Activated naive CD4-positive, alpha-beta T cell treated with anti-CD3 and anti-CD28 coated beads, Interleukin-2, amount 50 U/mL, for 72 hours (primary cell): ENCODE measurements at places on chromosomes 5 and 9.

DNA sequence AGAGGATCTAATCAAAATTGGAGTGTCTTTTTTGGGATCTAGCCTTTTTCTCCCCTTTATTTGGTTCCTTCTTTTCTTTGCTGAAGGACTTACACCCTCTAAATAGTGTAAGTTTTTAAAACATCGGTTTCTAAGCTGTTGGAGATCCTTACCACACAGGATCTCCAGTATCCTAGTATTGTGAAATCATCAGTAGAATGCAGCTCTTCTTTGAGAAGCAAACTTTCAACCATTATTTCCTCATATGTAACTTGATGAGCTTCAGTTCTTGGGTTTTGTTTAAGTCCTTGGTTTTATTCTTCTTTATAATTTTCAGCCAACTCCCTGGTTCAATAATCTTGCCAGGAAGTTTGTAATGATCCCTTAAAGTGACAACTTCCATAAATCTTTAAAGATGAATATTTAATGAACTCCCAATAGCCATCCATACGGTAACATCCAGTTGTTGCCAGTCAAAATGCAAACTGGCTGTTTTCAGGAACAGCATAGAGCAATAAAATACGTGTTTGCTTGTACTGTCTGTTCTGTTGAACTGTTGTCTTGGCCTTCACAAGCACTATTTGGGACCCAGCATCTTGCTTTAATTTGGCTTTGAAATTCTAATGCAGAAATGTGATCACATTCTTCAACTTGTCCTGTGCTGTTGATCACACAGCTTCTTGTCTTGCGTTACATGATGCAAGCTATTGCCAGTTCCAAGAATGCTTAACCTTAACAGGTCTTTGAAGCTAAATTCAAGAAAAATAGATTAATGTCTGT lies 34.8 kb upstream of the TTC23L start:
- no peak for DNase-seq

GRCh38 chr9:122546196-122546595 lies 6.7 kb upstream of the OR1N2 start:
- no peak for DNase-seq

DNA sequence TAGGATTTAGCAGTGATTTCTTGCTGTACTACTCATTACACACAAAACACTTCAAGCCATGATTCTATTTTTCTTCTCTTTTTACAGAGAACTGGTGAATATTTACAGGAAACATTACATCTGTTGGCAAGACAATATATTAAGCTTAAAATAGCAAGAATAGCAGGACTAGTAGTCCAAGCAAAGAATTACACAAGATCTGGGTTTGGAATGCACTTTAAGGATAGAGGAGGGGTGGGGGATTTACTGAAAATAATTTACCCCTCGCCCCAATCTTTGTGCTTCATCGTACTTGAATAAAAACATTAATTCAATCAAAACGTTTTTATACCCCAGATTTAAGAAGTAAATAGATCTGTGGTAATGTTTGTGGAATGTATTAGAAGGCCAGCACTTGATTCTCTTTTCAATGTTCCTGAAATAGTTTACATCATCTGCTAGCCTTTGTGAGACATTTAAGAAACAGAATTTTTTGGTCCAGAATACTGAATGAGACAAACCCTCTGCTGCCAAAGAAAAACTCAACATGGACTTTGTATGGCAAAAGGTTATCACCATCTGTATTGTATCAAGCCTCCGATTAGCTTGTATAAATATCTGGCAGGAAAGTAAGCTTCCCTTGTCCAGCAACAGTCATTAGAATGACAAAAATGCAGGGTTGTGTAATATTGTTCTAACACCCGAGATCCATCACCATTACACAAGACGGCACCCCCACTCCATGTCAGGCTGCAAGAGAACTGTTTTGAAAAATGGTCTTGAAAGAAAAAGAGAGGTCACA lies 23.8 kb downstream of the SVEP1 start:
- no peak for DNase-seq

- no peak for DNase-seq
Observed at GRCh38 chr9:34256104-34256503, 73.0 kb downstream of the KIF24 start.

GRCh38 chr5:38780316-38780715 lies 65.5 kb upstream of the OSMR start:
- no peak for DNase-seq
